HL-60 (cell line): ENCODE measurements at places on chromosomes 1 and 21.
A peak's percentile ranks its signal among the peaks of the same experiment; 100 is the strongest.

- no peak for DNase-seq
Observed at GRCh38 chr1:205473966-205474365, 18.1 kb upstream of the BLACAT1 start.

GRCh38 chr1:181257117-181257516 lies 168.6 kb downstream of the IER5 start:
- DNase-seq, result no peak

- no peak for DNase-seq
Observed at GRCh38 chr1:209583408-209583807, at the start of gene CAMK1G. TSS of gene CAMK1G (plus strand) at chr1:209583714. CDS start at chr1:209594984, 11,270 bp downstream.

- DNase-seq, result no peak
Observed at GRCh38 chr1:1832820-1833219, 54.5 kb upstream of the NADK start.

GRCh38 chr1:92554216-92554615 lies 67.5 kb upstream of the GFI1 start:
- DNase-seq, result peak; percentile 9

- no peak for DNase-seq
Observed at GRCh38 chr1:40478276-40478675, 1.2 kb downstream of the ZFP69 start.

GRCh38 chr21:43191971-43192370 lies 23.2 kb downstream of the CRYAA start:
- no peak for DNase-seq

DNA sequence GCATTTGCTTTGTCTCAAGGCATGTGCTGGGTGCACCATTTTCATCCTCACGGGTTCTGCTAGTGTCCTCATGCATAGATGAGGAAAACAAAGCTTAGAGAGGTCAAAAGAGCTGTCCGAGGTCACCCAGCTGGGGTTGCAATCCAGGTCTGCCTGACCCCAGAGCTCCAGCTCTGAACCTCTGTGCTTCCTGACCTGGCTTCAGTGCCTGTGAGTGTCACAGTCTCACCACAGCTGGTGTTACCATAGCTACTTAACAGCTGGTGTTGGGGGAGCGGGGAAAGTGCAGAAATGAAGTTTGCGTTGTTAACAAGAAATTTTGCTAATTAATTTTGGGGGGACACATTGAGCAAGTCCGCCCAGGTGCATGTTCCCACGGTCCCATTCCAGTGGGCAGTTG lies 328.5 kb downstream of the KIF26B start:
- DNase-seq, result no peak

- no peak for DNase-seq
Observed at GRCh38 chr1:30300669-30301068, 422.7 kb downstream of the MATN1 start.

DNA sequence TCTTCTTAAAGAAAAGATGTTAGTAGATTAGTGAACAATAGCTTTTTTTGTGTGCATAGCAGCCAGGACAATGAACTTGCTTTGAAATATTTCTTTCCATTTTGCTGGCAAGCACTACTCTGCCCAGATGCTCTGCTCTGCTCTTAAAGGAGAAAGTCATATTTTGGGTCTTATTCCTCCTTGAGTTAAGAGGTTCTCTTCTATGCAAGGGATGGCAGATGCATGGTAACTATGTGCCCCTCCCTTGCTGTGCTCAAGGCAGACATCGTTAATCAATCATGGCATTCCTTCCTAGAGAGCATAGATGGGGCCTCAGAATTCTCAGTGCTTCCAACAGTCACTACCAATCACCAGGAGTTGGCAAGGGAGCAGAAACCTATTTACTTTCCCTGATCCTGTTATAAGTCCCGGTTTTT lies 27.6 kb downstream of the NIPAL3 start:
- no peak for DNase-seq

DNA sequence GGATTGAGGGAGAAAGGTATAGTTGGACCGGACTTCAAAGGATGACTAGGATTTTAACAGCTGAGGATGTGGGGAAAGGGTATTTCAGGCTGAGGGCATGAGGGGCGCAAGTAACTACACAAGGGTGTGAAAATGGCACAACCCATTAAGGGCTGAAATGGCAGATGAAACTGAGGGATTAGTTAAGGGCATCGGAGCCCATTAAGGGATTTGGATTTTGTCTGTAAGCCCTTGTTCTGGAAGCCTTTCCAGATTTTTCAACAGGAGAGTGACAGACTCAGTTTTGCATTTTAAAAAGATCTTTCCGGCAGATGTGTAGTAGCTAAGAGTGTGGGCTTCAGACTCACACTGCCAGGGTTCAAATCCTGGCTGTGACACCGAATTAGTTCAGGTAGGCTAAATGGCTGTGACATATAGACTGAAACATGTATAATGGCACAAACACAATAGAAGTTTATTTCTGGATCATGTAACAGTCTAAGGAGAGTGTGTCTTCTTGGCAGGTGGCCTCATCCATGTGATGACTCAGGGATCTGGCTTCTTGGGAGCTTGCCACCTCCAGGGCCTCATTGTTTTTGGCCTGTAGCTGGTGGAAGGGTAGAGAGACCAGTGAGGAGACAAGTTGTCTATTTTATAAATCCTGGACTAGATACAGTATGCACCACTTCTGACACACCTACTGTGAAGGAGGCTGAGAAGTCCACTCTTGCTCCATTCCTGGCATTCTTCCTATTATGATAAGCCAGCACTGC lies 49.6 kb downstream of the UBE2T start:
- DNase-seq, result no peak
